ENCODE measurements at places on chromosomes 4 and X. TPM values are rescaled to one million over a fixed set of nuclear protein-coding genes. Genes with fewer than 3 reads are reported as not detected.

- no peak for DNase-seq
These were observed 74.5 kb downstream of the SYTL5 start for GRCh38 chrX:38080808-38081207.

DNA sequence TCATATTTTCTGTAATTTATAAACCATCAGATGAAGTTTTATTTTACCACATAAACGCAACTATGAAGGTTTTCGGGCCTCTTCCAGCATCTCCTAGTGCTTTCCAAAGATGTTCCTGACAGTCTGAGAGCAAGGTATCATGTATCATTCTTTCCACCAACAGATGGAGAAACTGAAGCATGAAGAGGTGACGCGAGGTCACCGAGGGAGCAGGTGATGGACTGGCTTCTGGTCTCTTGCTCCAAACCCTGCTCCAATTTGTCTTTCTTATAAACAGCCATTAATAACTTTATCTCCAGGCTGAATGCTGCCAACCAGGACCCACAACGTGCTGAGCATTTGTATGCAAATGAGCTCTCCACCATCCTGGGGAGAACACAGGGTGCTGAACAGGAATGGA, 86.3 kb upstream of the MAML3 start:
- no peak for DNase-seq

SMIM31 gene
- not detected for total RNA-seq

UGT2B15 gene
- 56.8 TPM for total RNA-seq

Measured in right lobe of liver (tissue), 6 donors.